ENCODE measurements at places on chromosomes 12 and 14.

- DNase-seq, result no peak
Measured at GRCh38 chr12:49345051-49345824, 1.4 kb upstream of the DNAJC22 start.

GRCh38 chr12:24062642-24063245 lies 113.3 kb upstream of the SOX5 start:
- DNase-seq, result no peak

GRCh38 chr12:65464930-65465329 lies 186.4 kb downstream of the MSRB3 start:
- DNase-seq, result no peak

- DNase-seq, result no peak
Measured at GRCh38 chr14:100709289-100710284, 17.1 kb upstream of the DLK1 start.

- DNase-seq, result no peak
Measured at GRCh38 chr12:15757553-15758255, 31.5 kb downstream of the EPS8 start.

Data from MM.1S (cell line).